ENCODE measurements at places on chromosomes 2 and 18.
A peak's percentile ranks its signal among the peaks of the same experiment; 100 is the strongest.

DNA sequence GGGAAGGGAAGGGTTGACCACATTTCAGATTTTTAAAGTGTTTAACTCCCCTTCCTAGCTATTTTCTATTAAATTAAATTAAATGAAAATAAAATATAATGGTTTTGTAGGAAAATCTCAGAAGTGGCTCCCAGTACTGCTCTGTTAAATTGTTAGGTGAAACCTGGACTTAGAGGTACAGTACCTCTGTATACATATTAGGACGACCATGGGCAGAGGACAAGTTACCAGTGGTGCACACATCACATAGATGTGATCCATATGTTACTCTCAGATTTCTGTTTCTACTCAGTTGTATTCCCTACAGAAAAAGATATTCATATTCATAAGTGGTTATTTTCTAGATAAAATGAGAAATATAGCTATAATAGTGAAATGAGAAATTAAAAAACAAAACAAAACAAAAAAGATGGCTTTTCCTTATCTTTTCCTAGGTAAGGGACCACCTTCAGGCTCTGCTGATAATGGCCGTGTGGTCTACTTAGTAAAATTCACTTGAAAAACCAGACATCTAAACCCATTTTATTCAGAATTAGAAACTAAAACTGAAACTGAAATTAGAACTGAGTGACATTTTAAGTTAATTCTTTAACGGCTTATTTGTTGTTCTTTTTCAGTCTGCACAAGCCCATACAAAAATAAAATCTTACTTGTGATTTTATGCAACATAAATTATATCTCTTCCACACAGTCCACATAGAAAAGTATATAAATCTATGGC lies 832.5 kb upstream of the CHAC2 start:
- no peak for DNase-seq

DNA sequence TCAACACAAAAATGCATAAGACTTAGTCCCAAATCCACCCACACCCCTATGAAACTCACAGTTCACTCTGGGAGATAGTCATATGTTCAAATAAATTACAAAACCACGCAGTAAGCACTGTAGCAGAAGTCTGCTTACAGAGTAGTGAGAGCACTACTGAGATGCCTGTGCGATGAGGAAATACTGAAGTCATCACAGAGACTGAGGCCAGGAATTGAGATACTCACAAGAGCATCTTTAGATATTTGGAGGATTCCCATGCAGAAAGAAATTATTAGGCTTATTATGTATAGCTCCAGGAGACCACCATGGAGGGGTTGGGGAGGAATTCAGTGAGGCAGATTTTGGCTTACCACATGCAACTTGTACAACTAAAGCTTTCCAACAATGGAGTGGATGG lies 82.3 kb downstream of the ANTXR1 start:
- no peak for DNase-seq

DNA sequence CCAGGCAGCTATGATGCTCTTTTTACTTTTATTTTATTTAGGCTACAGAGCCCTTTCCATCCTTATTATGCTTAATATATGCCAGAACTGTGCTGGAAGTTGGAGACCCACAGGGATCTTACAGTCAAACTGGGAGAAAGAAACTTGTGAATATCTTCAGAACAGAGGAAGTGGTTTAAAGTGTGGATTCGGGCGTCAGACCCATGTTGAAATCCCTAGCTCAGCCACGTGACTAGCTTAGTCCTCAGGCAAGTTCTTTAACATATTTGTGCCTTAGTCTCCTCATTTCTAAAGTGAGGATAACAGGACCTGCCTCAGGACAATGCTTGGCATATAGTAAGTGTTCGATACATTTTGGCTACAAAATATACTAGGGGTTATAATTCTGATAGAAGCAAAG lies 59.1 kb downstream of the MAP3K20 start:
- peak; percentile 14 for DNase-seq

DNA sequence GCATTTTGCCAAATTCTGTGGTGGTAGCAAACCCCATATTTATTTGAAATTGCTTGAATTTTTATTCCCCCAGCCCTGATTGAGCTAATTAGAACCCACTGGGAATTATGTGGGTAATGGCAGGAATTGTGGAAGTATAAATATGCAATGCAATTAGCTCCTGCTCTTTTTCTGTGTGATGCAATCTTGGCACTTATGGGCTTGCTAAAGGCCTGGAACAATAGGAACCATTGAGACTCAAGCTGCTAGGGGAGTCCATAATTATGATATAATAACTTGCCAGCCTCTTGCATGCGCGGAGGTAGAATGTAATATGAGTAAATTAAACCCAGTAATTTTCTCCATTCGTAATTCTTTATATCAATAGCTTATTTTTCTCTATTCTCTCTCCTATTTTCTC lies 267.6 kb upstream of the THSD7B start:
- no peak for DNase-seq

- DNase-seq = no peak
Measured at GRCh38 chr2:174750923-174751441, 13.3 kb downstream of the CHRNA1 start.

DNA sequence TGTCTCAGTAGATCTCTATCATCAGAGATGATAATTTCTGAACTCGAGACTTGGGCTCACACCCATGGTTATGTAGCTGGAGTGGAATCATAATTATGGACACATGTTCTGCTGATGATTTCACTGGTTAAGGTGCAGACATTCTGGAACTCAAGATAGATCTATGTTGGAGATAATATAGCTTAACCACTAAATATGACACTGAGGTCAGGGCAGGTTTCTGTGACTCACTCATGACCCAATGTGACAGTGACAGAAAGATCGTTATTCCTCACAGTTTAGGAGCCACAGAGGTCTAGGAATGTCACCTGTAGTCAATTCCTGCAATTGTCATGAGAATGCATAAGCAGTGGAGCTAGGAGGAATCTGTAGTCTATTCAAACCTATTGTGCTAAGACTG lies 828.6 kb downstream of the TRIB2 start:
- no peak for DNase-seq

DNA sequence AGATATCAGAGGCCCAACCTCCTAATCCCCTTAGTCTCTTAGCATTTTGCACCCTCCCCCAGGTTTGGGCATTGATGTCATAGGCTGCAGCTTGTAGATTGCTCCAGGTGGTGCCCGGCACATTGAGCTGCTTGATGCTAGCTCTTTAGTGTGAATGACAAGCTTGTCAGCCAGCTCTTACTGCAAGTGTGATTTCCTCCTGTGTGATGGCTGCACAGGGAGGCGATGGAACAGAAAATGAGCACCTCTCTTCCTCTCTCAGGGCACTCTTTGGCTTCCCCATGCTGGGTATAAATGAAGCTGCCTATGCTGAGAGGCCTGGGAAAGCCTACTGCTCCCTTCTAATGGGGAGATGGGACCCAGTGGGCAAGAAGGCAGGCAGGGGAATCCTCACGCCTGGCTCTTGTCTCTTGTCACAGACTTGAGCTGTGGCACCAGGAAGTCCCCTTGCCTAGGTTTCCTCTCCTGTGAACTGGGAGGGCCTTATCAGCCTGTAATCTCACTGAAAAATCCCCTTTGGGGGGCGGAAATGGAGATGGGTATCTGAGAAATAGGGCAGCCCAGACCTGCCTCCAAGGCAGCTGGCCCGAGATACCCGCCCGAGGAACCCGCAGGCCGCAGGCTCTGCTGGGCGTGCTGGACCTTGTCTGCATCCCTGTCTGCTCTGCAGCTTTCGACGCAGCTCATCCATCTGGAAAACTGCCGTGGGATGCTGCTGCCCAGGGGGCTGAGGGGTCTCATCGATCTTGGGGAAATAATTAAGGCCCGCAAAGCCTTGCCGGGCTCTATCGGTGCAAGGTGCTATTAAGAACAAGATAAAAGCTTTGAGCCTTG lies 163.5 kb upstream of the CXCR4 start:
- no peak for DNase-seq

- no peak for DNase-seq
Measured at GRCh38 chr2:170465241-170465640, 249.9 kb upstream of the SP5 start.

DNA sequence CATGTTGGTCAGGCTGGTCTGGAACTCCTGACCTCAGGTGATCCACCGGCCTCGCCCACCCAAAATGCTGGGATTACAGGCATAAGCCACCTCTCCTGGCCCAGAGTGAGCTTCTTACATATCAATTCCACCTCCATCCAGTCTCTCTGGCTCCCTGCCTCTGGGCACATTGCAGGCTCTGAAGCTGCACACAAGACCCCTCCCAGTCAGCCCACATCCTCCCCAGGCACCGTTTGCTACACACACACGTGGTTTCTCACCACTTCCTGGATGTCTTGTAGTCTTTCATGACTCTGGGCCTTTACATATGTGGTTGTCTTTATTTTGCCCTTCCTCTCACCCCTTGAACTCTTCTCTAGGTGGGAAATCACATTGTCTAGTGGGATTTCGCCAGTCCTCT lies 64.0 kb upstream of the CABLES1 start:
- DNase-seq = no peak

DNA sequence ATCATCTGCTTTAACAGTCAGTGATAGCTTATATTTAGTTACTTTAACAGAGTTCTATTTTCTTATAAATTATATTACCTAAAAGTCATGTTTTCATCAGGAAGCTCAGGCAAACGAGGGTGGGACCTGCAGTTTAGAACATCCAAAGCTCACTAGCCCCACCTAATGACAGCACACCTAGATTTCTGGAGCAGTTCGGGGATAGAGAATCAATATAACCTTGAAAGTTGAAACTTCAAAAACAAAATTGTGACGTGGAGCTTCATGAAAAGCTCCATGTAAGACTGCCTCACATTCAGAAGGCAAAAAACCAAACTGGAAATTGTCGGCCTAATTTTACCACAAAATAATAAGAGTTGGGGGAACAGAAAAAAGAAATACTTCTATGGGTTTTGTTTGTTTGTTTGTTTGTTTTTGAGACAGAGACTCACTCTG lies 185.9 kb upstream of the CCDC150 start:
- peak; percentile 49 for DNase-seq

GRCh38 chr2:241857041-241857541 lies 1.6 kb downstream of the PDCD1 start:
- peak; percentile 33 for DNase-seq

GRCh38 chr2:19796035-19796695 lies 105.6 kb downstream of the TTC32 start:
- no peak for DNase-seq

GRCh38 chr2:197136452-197136851 lies 174.1 kb downstream of the ANKRD44 start:
- DNase-seq = no peak

GRCh38 chr2:215529271-215529670 lies 93.4 kb upstream of the FN1 start:
- no peak for DNase-seq

- no peak for DNase-seq
Measured at GRCh38 chr2:26557244-26557925, 79.5 kb upstream of the OTOF start.

DNA sequence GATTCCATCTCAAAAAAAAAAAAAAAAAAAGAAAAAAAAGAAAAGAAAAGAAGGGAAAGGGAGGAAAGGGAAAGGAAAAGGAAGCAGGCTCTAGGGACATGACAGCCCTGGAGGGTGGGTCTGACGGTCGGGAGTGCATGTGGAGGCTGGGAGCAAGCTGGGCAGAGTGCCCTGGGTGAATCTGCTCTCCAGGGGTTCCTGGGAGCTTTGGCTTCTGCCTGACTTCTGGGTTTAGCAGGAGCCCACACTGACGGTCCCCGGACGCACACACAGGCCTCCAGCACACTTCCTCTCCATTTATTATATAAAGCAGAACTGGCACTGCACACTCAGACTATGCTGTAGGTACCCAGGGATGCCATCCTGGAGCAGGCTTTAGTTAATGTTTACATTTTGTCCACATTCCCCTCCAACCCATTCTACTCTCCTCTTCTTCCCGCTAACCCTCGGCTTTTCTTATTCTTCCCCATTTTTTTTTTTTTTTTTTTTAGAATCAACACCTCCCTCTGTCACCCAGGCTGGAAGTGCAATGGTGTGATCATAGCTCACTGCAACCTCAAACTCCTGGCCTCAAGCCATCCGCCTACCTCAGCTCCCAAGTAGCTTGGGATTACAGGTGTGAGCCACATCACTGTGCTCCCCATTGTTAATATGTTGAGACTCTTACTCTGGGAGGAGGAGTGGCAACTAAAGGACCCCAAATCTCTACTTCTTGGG lies 151.1 kb upstream of the SLC1A4 start:
- no peak for DNase-seq

DNA sequence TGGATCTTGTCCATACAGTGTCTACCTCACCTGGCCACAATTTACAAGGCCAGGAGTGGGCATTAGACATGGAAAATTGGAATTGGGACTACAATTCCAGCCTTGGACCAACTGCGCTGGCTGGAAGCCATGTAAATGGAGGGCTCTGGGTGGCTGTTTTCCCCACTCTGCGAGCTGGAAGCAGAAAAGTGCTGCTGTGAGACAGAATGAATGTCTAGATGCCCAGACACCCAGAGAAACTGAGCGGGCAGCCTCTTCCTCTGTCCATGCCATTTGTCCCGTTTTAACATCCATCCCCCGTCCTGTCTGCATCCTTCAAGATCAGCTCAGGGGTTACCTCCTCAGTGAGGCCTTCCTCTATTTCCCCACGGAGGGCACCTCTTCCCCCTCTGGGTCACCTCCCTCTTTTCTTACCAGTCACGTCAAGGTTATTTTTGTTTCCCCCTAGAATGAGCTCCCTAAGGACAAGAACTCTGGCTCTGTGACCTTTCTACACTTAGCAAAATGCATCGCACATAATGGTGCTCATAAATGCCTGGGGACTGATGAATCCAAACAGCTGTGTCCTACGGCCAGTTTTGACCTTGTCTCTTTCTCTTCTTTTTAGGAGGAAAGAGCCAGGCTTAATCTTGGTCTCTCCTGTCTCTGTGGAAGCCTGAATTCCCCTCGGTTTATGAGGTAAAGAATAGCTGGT lies 41.2 kb downstream of the MCFD2 start:
- DNase-seq = no peak

GRCh38 chr2:100247256-100248043 lies 74.9 kb downstream of the LONRF2 start:
- DNase-seq = no peak

DNA sequence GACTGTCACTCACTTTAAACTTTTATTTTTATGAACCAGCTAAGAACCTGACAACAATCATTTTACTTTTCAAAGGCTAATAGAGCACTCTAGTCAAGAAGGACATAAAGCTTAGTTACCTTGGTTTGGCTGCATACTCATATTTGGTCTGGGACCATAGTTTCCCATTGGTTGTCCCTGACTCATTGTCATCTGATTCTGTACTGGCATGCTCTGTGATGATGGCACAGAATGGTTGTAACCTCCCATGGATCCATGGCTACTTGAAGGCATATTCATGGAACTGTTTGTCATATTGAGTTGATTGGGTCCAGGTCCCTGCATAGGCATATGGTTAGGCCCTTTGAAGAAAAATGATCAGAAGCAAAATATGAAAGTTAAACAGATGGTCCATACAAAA lies 37.9 kb downstream of the SS18 start:
- DNase-seq = no peak

DNA sequence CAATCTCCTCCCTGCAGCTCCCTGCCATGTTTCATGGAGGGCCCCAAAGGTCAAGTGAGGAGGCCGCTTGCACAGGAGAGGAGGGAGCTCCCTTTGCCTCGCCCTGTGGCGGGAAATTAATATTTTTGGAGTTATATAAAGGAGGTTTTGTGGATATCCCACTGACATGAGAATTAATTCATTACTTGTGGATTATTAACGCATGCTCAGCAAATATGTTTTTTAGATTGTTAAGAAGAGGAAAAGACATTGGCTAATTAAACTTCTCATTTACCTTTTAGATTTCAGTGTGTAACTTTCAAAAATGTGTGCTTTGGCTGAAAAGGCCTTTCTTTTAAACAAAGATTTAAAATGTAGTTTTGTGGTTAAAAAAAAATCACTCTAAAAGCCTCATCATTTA lies 474.0 kb downstream of the SOCS6 start:
- DNase-seq = no peak

- no peak for DNase-seq
Measured at GRCh38 chr2:202488671-202489070, 112.5 kb downstream of the BMPR2 start.

GRCh38 chr18:47150029-47150823 lies at the start of gene HDHD2:
Gene HDHD2 (minus strand): TSS chr18:47150500. CDS start chr18:47136439, 14,061 bp downstream.
- peak; percentile 91 for DNase-seq

All from iPS-NIHi11 (cell line).